ENCODE measurements at places on chromosomes 3 and 15.

GRCh38 chr15:80873366-80873952 lies 94.3 kb downstream of the CEMIP start:
- DNase-seq = no peak

DNA sequence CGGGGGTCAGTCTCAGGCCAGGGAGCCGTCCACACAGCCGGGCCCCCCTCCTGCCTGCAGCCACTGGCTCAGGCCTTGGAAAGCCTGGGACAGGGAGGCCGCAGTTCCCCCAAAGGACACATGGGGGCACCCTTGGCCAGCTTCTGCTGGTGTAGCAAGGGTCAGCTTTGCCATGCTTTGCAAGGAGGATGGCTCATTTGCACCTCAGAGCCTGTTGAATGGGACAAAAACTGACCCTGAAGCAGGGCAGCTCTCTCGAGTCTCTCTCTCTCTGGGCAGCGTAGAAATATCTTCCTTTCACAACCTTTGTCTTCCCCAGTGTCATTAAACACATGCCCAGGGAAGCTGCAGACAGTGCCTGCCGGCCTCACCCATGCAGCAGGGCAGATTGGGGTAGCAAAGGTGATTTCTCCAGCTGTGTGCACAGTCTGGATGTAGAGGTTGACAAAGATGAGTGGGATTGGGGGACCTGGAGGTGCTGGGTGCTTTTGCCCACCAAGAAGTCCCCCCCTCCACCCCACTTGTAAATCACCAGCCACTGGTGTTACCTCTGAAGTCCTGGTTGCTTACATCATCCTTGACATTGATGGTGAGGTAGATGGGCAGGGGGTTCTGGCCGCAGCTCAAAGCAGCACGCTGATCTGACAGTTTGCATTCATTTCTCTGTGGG lies 17.4 kb upstream of the EHD4 start:
- DNase-seq = peak; percentile 68

DNA sequence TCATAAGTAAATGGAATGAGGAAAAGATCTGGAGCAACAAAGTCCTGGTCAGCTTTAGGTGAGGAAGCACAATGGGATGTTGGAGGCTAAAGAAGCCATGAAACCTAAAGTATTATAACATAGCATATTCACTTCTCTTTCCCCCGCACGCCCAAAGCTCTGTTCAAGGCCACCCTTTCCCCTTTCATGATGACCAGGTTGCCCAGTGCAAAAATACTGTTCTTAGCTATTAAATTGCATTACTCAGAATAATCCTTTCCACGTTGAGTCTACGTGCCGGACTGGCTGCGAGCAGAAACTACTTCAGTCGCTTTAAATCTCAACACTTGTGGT lies 589 bp upstream of the MAPKBP1 start:
- no peak for DNase-seq

DNA sequence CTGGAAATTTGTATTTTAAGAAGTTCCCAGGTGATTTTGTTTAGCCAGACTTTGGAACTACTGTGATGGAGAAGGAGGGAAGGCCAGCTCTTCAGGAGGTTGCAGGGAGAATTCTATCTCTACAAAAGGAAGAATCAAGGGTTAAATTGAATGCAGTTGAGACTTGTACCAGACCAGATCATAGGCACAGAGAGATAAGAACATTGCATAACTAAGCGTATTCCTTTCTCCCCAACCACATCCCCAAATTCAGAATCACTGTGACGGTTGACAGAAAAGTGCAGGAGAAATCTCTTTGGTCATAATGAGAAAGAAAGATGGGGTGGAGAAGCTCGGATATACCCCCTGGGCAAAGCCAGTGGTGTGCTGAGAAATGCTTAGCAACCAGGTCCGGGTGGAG lies 7.2 kb downstream of the PLD1 start:
- DNase-seq = no peak

DNA sequence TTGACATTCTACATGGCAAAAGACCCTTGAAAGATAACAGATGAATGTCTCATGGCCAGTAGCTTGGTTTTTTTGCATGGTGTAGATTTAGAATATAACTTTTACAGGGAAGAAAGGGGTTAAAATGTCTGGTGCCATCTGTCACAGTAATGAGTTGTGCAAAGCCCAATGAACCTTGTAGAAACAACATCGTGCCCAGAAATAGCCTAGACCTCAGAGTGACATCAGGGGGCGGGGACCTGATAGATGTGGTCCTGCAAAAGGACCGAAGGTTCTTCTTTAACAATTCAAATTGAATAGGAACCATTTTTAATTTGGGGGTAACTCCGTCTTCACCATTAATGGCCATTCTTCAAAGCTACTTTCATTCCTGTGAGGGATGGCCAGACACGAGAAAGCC lies 254.1 kb upstream of the CTDSPL start:
- DNase-seq = no peak

DNA sequence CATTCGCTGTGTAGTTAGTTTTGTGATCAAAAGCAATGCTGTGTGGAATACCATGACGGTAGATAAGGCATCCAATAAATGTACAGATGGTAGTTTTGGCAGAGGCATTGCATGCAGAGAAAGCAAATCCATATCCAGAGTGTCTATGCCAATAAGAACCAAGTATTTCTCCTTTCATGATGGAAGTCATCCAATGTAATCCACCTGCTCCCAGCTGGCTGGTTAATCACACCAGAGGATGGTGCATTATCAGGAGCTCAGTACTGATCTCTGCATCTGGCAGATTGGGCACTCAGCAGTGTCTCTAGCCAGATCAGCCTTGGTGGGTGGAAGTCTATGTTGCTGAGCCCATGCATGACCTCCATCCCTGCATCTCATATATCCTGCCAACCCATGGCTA lies 677.7 kb upstream of the NECTIN3 start:
- DNase-seq = no peak

GRCh38 chr15:94383706-94384105 lies 152.3 kb downstream of the MCTP2 start:
- DNase-seq = no peak

GRCh38 chr15:90231028-90232017 lies 2.4 kb downstream of the CIB1 start:
- peak; percentile 5 for DNase-seq

- no peak for DNase-seq
Observed at GRCh38 chr3:20091331-20092047, 51.2 kb downstream of the KAT2B start.

Measured in fibroblast of lung (primary cell).